ENCODE measurements at places on chromosomes 4 and X. TPM values are rescaled to one million over a fixed set of nuclear protein-coding genes. Genes with fewer than 3 reads are reported as not detected.

DNA sequence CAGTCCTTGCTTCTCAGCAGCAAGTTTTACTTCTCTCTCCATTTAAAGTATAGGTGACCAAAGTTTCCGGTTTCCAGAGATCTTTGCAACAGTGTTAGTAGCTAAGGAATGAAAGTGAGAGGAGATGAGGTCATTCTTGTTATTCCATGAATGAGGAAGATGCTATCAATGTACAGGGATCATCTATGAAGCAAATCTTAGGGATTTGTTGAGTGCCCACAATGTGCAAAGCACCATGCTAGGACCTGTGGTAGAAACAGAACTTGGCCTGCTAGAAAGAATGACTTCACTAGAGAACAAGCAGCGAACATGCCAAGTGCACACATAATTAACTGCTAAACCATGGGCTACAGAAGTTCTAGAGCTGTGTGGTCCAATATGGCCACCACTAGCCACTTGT is 112.5 kb downstream of the MID1 start:
- DNase-seq, result no peak

DNA sequence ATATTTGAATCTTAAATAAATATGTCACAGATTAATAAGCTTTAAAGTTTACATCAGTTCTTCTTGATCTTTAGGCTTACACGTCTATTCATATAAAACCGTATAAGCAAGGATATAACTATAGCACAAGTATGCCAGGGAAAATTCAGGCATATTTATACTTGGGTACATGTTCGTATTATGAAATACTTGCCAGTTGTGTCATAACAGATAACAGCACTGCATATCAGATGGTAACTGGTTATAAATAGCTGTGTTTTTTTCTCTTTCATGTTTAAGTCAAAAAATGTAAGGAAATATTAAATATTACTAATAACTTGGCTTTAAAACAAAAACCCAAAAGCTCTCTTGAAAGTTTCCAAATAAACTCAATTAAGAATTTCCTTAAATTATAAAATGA is 17.5 kb downstream of the BRWD3 start:
- DNase-seq, result no peak

- no peak for DNase-seq
Observed at GRCh38 chrX:97628807-97629596, 745.3 kb downstream of the RPA4 start.

Gene RHOH
- total RNA-seq, result 7.7 TPM

DNA sequence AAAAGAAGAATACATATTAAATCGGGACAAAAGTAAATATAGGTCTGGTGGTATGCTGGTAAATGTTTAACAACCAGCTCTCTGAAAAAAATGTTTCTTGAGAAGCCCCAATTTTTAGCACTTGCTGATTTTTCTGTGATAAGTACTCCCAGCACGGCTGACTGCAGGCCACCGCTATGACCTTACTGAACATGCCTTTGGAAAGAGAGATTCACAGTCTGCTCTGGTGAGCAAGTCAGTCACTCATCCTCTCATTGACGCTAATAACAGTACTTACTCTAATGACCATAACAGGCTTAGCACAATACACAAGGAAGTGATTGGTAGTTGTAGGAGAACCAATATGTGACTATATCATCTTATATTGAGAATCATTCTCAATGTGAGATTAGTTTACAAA is 98.9 kb upstream of the BLTP1 start:
- no peak for DNase-seq

- DNase-seq, result peak; percentile 52
Observed at GRCh38 chrX:115642895-115643530, 82.0 kb downstream of the PLS3 start.

DNA sequence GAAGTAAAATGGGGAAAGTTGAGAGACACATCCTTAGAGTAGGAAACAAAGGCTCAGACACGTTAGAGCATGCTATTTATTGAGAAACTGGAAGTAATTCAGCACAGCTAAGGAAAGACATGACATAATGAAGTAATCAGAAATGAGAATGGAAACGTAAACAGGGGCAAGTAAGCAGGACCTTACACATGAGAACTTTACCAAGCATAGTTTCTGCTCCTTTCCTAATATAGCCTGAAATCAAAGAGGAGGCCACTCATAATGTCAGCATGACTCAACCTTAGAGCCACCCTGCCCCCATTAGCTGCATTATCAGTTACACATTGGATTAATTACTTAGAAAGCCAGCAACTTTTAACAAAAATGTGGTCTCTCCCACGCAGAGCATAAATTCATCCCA is 558.3 kb upstream of the GRIA3 start:
- DNase-seq, result no peak

DNA sequence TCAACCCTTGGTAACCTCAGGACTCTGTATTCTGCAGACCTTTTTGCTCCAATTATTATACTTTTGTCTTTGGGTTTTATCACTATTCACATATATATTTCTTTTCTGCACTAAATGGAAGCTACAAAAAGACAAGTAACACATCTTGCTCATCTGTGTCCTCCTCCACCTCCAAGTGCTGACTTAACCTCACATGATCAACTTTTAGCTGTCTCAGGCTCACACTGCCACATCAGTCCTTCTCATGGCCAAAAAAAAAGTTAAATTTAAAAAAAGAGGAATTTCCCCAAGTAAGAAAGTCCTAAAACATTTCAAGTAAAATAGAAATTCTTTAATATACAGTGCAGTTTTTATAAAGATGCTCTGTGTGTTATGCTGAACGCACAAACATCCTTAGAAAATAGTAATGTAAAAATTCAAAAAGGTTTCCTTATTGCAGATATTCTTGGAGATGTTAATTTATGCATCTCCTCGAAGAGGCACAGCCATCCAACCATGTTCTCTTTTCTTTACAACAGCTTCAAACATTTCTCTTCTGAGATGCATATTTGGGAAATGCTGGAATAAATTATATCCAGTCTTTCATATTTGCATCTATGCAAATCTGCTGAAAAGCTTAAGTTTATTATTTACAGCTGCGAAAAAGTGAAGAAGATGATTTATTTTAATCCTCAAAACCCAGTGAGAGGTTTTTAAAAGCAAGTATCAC is 37.6 kb downstream of the ARAP2 start:
- no peak for DNase-seq

All from ureter (tissue), 1 donor.